ENCODE measurements at places on chromosomes 16 and 17. TPM values are rescaled to one million over a fixed set of nuclear protein-coding genes. Genes with fewer than 3 reads are reported as not detected.

GRCh38 chr16:18816286-18816685, 14.9 kb upstream of the ARL6IP1 start:
- no peak for DNase-seq

DNA sequence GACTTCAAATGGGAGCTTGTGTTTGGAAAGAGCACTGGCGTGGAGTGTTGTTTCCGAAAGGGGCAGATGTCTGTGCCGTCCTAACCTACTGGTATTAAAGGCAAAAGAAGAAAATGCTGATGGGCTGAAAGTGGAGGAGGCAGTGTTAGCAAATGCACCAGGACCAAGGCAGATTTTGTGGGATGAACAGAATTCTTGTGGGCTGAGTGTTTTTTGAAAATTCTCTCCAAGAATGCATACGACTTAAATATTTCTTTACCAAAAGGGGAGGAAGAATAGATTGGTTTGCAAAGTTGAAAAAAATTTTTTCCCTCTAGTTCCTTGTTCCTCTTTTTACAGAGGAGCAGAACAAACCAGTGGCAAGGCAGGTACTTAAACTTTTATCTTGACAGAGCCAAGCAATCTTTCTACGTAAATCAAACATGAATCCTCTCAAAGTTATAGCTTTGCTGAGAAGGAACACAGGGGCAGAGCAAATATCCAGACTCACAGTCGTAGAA, 16.8 kb downstream of the MARCHF10 start:
- peak; percentile 95 for DNase-seq

DNA sequence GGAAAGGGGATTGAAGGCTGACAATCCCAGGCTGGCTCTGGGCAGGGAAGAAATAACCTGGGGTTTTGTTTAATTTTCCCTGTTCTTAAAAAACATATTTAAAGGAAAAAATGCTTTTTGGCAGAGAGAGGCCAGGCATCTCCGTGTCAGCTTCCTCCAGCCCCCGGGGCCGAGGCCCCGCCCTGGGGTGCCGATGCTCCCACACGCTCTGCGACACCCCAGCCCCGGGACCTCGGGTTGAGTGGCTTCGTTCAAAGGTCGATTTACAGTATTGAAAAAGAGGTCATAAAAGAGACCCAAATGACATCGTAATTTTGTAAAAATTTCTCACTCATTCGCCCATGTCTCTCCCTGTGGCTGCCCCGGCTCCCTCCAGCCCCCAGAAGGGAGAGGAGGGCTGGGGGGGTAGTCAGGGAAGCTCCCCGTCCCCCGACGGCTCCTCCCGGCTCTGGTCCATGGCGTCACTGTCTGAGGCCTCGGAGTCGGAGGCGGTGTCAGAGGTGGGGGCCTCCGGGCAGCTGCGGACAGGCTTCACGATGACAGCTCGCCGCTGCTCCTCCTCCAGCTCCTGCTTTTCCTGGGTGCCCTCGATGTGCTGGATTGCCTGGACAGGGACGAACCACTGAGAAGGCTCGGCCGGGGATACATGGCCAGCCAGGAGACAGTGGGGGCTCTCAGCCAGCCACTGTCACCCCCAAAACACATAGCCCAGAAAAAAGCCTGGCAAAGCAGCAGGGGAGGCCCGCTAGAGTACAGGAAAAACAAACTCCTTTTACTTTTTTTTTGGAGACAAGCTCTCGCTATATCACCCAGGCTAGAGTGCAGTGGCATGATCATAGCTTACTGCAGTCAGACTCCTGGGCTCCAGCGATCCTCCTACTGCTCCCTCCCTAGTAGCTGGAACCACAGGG, 14.9 kb downstream of the TFAP4 start:
- no peak for DNase-seq

DNA sequence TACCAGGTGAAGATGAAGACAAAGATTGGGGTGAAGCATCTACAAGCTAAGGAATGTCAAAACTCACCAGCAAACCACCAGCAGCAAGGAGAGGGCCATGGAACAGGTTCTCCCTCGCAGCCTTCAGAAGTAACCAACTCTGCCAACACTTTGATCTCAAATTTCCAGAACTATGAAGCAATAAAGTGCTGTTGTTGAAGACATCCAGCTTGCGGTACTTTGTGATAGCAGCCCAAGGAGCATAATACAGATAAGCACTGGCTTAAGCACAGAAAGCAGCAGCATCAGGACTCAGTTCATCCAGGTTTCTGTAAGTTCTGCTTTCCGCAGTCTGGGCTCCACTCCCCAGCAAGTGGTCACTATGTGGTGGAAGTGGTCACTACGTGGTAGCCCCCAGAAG, 16.0 kb upstream of the CDRT4 start:
- no peak for DNase-seq

- DNase-seq = no peak
Measured at GRCh38 chr17:46818316-46818928, at the start of gene WNT3. WNT3 (minus strand) TSS chr17:46818692; CDS start chr17:46818597, 95 bp downstream.

DNA sequence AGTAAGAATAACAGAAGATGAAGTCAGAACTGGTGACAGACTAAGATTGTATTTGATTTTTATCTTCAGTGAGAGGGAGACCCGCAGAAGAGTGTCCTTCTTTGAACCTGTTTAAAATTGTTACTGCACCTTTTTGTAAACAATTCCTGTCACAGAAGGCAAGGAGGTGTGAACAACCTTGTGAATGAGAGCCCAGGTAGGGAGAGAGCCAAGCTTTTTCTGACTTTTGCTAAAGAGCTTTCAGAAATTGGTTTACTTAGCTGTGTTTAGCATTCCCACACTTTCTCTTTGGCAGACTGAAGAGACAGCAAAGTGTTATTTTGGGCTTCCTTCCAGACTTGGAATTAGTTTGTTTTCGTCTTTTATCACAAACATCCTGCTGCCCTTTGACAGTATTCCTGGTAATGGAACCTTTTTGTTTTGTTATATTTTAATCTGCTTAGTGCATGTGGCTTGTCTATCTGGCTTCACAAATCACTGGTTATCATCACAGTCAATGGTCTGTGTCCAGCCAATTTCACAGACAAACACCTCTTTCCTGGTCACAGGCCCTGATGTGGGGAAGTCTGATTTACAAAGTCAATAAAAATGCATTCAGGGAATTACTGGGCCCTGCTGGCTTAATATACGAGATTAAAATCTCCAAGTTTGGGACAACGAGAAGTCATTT, 85.7 kb upstream of the HS3ST2 start:
- no peak for DNase-seq

DNA sequence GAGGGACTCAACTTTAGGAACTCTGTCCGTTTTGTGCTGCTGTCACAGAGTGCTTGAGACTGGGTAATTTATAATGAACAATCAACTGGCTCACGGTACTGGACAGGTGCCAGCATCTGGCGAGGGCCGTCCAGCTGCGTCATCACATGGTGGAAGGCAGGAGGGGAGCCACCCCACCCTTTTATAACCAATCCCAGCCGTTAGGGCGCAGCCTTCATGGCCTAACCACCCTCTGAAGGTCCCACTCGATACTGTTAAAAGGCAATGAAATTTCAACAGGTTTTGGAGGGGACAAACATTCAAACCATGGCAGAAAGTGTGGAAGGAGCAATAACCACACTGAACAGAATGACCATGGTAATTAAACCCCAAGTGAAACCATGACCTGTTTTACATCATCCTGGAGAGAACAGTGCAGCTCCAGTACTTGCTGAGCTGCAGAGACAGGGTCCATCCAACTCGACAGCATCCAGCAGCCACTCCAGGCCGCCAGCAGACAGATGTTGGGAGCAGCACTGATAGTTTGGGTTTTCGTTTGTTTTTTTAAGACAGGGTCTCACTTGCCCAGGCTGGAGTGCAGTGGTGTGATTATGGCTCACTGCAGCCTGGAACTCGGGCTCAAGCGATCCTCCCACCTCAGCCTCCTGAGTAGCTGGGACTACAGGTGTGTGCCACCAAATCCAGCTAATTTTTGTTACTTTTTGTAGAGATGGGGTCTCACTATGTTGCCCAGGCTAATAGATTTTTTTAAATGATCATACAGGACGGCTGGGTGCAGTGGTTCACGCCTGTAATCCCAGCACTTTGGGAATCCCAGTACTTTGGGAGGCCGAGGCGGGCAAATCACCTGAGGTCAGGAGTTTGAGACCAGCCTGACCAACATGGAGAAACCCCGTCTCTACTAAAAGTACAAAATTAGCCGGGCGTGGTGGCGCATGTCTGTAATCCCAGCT, 11.0 kb downstream of the CHMP6 start:
- peak; percentile 63 for DNase-seq

GRCh38 chr16:54890381-54890780, 40.3 kb upstream of the IRX5 start:
- DNase-seq = no peak

- DNase-seq = no peak
Measured at GRCh38 chr16:70410734-70411133, 28.2 kb downstream of the ST3GAL2 start.

DNA sequence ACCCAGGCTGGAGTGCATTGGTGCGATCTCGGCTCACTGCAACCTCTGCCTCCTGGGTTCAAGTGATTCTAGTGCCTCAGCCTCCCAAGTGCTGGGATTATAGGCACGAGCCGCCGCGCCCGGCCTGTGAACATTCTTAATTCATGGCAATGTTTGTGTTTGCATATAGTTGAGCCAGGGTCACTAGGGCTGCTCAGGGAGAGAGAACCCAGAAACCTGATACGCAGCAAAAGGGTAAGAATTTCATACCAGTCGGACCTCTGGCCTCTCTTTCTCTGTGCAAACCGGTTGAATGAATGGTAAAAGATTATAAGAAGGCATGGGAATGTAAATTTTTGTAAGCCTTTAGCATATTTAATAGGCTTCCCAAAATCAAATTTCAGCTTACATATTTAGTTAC, 6.9 kb upstream of the TMEM98 start:
- no peak for DNase-seq

- DNase-seq = peak; percentile 8
Measured at GRCh38 chr16:88649924-88650748, 717 bp downstream of the CYBA start.

DNA sequence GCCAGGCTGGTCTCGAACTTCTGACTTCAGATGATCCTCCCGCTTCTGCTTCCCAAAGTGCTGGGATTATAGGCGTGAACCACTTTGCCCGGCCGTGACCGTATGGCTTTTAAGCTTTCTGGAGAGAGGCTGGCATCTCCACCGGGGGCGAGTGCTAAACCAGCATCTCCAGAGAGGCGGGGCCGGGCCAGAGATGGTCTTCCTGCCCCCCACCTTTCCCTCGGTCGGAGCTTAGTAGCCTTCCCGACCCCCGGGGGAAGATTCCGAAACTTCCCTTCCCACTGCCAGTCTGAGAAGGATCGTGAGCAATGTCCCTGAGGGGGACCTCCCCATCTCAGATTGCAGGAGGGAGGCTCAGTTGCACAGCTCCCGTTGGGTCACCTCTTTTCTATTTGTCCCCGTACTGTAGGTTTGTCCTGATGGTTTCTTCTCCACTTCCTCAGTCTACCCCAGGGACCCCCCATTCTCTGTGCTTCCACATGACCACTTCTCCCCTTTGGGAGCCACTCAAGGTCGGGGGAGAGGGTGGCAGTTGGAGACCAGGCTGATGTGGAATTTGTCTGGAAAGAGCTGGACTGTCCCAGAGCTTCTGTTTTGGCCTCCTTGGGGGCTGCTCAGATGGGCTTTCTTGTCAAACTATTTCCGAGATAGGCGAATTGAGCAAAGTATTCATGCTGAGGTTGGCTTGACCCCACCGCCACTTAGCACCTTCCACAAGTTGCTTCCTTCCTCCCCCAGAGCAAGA, 18.2 kb downstream of the IGF2BP1 start:
- no peak for DNase-seq

- DNase-seq = no peak
Measured at GRCh38 chr17:47162013-47162622, 27.0 kb downstream of the CDC27 start.

- no peak for DNase-seq
Measured at GRCh38 chr17:74157366-74157765, 46.1 kb upstream of the RPL38 start.

GRCh38 chr16:69754469-69755310, at the start of gene NOB1:
NOB1 (minus strand) TSS chr16:69754926; CDS start chr16:69754910, 16 bp downstream.
- peak; percentile 96 for DNase-seq

DNA sequence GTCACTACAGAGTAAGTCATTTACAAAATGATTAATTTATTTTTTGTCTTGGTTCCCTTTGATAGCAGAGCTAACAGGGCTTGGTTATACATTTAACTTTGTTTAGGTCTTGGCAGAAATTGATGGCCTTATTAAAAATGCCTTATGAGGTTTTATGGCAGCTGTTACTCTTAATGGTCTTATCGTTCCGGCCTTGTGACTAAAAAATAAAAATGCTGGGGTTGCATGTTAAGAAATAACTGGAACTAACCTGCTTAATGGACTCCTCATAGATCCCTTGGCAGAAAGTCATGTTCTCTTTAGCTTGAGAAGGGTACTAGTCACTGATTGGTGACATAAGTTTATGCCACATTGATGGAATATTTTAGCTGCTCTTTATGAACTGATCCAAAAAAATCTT, 18.3 kb downstream of the COX11 start:
- no peak for DNase-seq

GRCh38 chr17:35132099-35132498, 10.0 kb downstream of the NLE1 start:
- no peak for DNase-seq

- no peak for DNase-seq
Measured at GRCh38 chr16:2779978-2780898, 3.2 kb upstream of the ELOB start.

DNA sequence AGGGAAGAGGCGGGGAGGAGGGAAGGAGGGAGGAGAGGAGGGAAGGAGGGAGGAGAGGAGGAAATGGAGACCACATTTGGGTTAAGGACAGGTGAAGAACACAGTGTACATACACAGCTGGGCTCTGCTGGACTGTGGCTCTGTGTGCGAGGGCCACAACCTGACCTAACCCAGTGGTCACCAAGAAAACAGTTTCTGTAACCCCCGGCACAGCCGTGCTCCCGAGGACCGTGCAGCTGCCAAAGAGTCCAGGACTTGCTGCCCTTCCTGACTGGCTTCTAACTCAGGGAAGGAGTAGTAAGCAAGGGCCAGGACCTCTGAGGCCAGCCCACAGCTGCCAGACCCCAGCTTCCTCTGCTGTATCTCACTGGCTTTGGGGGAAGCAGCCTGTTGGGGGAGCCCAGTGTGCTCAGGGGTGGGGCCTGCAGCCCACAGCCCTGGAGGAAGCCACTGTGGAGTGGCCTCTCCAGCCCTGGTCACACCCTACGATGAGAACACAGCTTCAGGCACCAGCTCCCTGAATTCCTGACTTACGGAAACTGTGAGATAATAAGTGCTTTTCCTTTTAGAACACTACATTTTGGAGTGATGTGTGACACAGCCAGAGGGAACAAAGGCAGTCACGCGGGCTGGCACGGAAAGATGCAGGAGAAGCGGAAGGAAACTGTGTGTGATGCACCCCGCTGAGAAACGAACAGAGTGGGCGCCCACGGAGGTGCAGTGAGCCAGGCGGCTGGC, 32.3 kb downstream of the SLC7A5 start:
- DNase-seq = no peak

DNA sequence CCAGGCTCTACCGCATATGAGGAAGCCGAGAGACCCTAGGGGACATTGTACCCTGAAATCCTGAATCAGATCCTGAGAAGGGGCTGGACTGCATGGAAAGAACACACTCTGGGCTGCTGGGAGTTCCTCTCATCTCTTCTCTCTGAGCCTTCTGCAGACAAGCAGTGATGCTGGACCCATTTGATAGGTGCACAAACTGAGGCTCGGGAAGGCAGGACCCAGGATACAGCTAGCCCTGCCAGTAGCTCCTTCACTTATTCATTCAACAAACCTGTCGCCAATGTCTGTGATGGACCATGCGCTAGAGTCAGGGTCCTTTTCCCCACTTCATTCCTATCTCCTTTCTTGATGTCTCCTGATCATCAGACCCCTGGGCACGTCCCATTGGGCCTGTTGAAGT, 1.9 kb downstream of the SBK1 start:
- no peak for DNase-seq

VPS35L gene
- total RNA-seq = 28.0 TPM

GPR142 gene
- not detected for total RNA-seq

CLEC19A gene
- not detected for total RNA-seq

CSH2 gene
- total RNA-seq = not detected

FOXF1 gene
- total RNA-seq = 2.7 TPM

STAT3 gene
- 61.9 TPM for total RNA-seq

METTL22 gene
- total RNA-seq = 27.2 TPM

All from IMR-90 (cell line).